ENCODE measurements at places on chromosomes 12 and 14.
A peak's percentile ranks its signal among the peaks of the same experiment; 100 is the strongest.

- peak; percentile 48 for DNase-seq
Measured at GRCh38 chr14:46581036-46581671, 70.4 kb downstream of the RPL10L start.

DNA sequence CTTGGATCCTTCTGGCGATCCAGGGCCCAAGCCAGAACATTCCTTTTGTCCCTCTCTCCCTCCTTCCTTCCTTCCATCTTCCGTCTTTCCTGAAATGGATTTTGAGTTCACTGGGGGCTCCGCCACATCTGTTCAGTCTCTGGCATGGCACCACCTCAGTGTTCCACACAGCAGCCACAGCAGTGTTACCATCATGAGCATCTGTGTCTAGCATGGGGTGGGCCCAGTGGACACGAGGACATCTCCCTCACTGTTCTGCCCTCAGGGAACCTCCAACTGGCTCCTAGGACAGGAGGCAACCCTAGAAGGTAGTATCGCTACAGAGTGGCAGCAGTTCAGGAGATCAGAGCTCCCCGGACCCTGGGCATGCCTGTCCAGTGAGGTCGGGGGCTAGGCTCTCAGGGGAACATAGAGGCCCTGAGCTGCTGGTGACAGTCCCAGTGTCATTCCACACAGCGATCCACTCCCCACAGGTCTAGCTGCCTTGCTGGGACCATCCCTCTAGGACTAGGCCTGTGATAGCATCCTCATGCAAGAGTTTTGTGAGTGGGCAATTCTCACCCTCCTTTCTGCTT is 59.0 kb downstream of the GALNT16 start:
- DNase-seq = no peak

DNA sequence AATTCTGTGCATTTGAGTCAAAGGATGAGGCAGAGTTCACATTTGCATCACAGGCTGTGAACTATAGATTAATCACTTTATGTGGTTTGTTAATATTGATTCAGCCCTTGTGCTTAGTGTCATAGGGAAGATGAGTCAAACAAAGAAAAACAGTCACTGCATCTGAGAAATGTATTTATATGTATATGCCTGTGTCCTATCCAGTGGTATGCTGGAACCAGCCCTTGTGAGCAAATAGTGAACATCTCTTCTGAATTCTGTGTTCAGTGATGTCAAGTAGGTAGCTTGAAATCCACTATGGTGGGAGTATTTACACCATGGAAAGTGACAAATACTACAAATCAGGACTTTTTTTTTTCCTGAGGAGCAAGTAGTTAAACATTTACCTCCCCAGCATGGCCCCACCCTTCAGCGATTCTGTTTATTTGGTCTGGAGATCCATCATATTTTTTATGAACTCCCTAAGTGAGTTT is 128.5 kb downstream of the HMGA2 start:
- DNase-seq = no peak

DNA sequence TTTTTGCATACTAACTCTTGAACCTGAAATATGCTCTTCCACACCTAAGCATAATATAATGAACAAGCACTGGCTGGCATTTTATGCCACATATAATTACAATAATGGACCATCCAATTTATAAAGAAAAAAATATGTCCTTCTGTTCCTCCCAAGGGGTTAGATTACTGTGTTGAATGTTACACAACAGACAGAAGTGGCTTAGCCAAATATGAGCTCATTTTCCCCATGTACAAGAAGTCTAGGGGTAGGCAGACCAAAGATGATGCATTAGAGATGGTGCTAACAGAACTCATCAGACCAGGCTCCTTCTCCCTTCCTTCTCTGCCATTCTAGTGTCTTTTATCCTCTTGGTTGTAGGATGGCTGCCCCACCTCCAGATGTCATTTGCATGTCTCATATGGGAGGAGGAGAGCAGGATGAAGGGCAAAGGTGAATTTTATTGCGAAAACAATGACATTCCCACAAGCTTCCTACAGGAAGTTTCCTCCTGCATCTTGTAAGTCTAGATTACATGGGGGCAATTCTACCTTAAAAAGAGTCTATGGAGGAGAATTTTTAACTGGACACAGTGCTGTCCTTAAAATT is 43.9 kb upstream of the SLC2A13 start:
- DNase-seq = no peak

DNA sequence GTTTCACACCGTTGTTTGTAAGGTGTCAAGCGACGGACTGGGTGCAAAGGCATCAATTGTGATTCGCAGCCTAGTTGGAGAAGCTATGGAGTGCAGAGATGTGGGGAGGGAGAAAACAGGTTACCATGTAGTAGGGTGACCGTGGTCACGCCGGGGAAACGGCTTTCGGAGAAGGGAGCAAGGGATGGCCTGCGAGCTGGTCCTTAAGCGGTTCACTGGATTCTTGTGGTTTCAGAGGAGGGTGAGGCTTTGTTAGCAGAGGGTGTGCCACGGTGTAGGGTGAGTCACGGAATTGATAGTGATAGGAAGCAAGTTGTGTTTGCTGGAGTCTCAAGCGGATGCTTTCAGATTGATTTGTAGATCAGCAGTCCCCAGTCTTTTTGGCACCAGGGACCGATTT is 2.3 kb downstream of the PIWIL1 start:
- DNase-seq = no peak

DNA sequence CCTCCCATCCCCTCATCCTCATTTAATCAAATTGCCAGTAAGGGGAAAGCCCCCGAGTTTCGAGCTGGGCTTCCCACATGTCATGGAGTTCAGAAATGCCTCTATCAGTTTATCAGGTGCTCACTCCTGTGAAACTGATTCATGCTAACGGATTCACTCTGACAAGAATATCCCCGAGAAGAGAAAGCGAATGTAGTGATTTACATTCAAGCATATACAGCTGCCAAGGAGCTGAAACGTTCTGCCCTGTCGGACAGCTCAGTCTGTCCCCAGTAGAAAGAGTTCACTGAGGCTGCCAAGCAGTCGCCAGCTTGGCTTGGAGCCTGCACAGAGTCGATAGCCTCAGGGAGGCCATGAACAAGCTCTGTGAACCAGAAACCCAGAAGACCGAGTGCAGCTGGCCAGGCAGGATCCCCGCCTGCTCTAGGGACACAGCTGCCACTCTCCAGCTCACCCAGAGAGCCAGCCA is 88.4 kb downstream of the TMCC3 start:
- DNase-seq = no peak

- DNase-seq = no peak
Measured at GRCh38 chr12:97616946-97617345, 154.3 kb downstream of the RMST start.

- peak; percentile 77 for DNase-seq
Measured at GRCh38 chr14:24307575-24308341, at the start of gene CIDEB. Gene CIDEB (minus strand): TSS chr14:24307977. CDS start chr14:24307858, 119 bp downstream.

DNA sequence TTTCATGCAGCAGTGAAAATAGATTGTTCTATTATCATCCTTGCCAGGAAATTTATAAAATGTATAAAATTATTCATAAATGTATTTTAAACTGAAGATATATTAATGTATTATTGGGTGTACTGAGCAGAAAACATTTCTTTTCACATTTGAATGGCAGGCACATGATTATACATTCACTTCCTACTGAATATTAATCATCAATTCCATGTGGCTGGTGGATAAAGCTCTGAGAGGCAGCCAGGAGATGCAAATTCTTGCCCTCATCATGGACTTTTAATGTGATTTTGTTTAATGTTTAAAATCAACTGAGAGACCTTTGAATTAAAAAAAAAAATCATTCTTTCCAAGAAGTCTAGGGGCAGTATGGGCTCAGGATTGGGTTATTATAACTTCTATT is 40.8 kb downstream of the ANO6 start:
- DNase-seq = no peak

Measured in erythroblast (primary cell).